ENCODE measurements at places on chromosomes 12 and 14.

- DNase-seq: no peak
Measured at GRCh38 chr14:91866511-91867295, 633 bp downstream of the TC2N start.

DNA sequence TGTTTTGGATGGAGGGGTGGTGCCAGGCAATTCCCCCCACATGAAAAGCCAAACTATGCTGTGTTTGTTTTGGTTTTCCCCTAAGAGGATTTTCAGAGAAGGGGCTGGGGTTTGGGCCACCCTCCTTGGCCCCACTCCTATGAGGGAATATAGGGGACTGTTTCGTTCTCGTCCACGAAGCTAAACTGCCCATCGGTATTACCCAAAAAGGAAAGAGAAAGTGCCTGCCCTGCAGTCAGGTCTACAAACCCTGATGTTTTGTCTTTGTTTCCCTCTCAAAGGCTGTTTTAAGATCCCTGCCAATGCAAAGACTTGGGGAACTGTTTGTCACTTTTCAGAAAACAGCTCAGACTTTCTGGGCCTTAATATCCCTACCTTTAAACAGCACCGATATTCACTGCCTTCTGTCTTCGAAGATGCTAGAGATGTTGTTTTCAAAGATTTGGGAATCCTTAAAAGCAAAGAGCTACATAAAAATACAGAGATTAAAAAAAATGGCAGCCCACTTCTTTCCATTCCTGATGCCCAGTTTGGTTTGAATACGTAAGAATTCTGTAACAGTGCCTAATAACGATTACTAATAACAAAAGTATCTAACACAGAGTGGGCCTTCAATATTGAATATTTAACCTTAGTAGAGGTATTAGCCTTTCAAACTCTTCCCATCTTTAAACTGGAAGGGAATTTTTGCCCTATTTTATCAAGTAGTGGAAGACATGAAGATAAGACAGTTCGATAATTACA lies 518.4 kb downstream of the MED13L start:
- DNase-seq: no peak

DNA sequence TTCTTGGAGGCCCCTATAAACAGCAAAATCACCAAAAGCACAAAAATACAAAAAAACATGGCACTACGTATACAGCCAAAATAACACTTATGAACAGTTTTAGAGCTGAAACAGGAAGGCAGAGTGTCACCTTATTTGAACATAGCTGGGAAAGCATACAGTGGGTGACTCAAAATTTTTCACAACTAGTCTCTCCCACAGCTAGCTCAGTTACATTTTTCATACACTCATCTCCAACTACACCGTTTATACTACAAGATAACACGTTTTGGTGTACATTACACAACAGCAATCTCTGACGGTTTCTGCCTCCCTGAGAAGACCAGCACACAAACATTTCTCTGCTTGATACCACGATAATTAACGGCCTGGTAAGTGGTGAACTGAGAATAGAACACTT lies 2.9 kb downstream of the RAD52 start:
- no peak for DNase-seq

- DNase-seq: no peak
Measured at GRCh38 chr12:106096376-106096775, 42.4 kb downstream of the NUAK1 start.

DNA sequence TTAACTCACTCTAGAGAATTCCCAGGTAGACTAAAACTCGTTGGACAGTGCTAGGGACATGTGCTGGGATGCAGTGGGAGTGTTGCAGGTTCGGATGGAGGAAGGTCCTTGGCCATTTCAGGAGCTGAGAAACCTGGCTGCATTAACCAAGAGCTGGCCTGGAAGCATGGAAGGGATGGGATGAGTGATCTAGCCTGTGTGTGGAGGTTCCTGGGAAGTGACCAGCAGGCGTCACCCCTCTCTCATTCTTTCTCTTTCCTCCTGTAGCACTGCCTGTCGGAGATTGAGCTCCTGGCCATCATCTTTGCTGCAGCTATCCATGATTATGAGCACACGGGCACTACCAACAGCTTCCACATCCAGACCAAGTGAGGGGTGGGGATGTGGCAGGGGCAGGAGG lies 15.6 kb downstream of the PPP1R1A start:
- no peak for DNase-seq

DNA sequence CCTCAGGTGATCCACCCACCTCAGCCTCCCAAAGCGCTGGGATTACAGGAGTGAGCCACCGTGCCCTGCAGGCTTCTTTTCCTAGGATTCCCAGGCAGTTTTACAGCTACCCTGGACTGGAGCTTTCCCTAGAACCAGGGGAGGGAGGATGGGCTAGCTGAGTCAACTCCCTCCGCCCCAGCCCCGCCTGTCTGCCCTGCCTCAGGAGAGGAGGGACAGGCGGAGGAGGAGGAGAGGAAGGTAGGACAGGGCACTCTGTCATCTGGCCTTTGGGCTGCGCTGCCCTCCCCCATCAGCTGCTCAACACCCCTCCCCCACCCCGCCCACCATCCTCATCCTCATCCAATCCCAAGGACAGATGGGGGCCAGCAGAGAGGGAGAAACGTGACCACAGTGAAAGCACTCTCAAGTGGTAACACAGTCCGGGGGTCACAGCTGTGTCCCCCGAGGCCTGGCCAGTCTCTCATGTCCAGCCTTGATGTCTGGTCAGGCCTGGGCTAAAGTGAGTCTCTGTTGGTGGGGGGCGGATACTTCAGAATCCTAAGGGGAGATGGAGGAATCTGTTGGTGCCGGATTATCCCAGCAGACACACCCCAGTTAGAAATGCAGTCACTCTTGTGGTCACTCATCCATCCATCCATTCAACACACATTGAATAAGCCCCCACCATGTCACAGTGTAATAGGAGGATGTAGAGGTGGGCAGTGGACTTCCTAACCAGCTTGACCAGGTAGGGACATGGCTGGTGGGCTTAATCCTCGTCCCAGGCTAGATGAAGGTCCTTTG lies 12.3 kb downstream of the FIGNL2 start:
- no peak for DNase-seq

GRCh38 chr14:105841022-105842009 lies 314.9 kb downstream of the TMEM121 start:
- no peak for DNase-seq

DNA sequence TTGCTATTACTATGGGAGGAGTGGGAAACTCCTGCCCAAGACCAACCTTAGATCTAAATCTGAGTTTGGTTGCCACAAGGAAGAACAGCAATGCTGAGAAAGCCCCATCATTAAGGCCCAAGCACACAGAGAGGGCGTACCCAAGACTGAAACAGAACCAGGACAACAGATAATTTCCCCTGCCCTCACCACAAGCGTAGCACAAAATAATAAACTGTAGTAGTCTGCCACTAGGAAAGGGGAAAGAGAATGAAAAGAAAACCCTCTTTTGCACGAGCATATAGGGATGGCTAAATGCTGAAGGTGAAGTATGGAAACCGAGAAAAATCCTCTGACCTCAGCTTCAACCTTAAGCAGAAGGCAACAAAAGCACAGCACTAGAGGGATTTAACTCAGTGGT lies 76.5 kb upstream of the DHRS4 start:
- DNase-seq: no peak

- DNase-seq: no peak
Measured at GRCh38 chr14:31360919-31361662, 59.3 kb downstream of the HEATR5A start.

DNA sequence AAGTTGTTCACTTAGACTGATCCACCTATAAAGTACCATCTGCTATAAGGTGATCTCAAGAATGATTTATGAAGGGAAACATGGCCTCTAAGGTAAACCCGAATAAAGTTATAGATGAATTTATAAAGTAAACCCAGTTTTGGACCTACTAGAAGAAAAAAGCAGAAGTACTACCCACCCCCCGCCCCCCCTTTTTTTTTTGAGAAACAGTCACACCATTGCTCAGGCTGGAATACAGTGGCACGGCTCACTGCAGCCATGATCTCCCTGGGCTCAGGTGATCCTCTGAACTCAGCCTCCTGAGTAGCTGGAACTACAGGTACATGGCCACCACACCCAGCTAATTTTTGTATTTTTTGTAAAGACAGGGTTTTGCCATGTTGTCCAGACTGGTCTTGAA lies 3.9 kb downstream of the ENTPD5 start:
- DNase-seq: no peak

All from activated effector memory CD4-positive, alpha-beta T cell treated with Interleukin-2 at 50 U/mL for 16 hours (primary cell).